Left renal pelvis (tissue), 4 donors: ENCODE measurements at places on chromosomes 16 and 17. TPM values are rescaled to one million over a fixed set of nuclear protein-coding genes. Genes with fewer than 3 reads are reported as not detected.

The HS3ST4 gene
- 0.39 TPM for polyA plus RNA-seq

The PDILT gene
- polyA plus RNA-seq, result 0.10 TPM

The TNP2 gene
- polyA plus RNA-seq, result not detected

The SGF29 gene
- polyA plus RNA-seq, result 21.0 TPM

The PRR35 gene
- polyA plus RNA-seq, result 9.4 TPM

The AATK gene
- 5.7 TPM for polyA plus RNA-seq

The ST6GALNAC2 gene
- polyA plus RNA-seq, result 12.3 TPM

The HOXB1 gene
- 0.37 TPM for polyA plus RNA-seq

The EPX gene
- polyA plus RNA-seq, result 0.45 TPM

The KCNJ18 gene
- polyA plus RNA-seq, result not detected

The PRAC1 gene
- not detected for polyA plus RNA-seq

The EPOP gene
- polyA plus RNA-seq, result 1.1 TPM

The LGALS9B gene
- polyA plus RNA-seq, result not detected

The TMIGD1 gene
- polyA plus RNA-seq, result 0.20 TPM

The RHOT1 gene
- polyA plus RNA-seq, result 48.7 TPM

The IL34 gene
- 1.0 TPM for polyA plus RNA-seq

The SNX20 gene
- polyA plus RNA-seq, result 0.66 TPM

The RNF227 gene
- polyA plus RNA-seq, result 3.9 TPM

The SLFN14 gene
- 0.63 TPM for polyA plus RNA-seq

The CCDC154 gene
- polyA plus RNA-seq, result 2.3 TPM

The CD300LB gene
- 0.17 TPM for polyA plus RNA-seq

The SEZ6L2 gene
- 10.9 TPM for polyA plus RNA-seq

The KRTAP4-5 gene
- polyA plus RNA-seq, result not detected

The OR1F1 gene
- not detected for polyA plus RNA-seq

The FOXN1 gene
- 0.85 TPM for polyA plus RNA-seq
